ENCODE measurements at places on chromosomes 3 and 15.
A peak's percentile ranks its signal among the peaks of the same experiment; 100 is the strongest.

- DNase-seq = no peak
Observed at GRCh38 chr3:48240000-48240963, 622 bp upstream of the ZNF589 start.

DNA sequence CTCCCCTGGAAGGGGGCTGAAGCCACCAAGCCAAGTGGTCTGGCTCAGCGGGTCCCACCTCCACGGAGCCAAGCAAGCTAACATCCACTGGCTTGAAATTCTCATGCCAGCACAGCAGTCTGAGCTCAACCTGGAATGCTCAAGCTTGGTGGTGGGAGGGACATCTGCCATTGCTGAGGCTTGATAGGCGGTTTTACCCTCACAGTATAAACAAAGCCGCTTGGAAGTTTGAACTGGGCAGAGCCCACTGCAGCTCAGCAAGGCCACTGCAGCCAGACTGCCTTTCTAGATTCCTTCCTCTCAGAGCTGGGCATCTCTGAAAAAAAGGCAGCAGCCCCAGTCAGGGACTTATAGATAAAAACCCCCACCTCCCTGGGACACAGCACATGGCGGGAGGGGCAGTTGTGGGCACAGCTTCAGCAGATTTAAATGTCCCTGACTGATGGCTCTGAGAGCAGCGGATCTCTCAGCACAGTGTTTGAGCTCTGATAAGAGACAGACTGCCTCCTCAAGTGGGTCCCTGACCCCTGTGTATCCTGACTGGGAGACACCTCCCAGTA, 23.2 kb upstream of the IGSF10 start:
- DNase-seq = no peak

DNA sequence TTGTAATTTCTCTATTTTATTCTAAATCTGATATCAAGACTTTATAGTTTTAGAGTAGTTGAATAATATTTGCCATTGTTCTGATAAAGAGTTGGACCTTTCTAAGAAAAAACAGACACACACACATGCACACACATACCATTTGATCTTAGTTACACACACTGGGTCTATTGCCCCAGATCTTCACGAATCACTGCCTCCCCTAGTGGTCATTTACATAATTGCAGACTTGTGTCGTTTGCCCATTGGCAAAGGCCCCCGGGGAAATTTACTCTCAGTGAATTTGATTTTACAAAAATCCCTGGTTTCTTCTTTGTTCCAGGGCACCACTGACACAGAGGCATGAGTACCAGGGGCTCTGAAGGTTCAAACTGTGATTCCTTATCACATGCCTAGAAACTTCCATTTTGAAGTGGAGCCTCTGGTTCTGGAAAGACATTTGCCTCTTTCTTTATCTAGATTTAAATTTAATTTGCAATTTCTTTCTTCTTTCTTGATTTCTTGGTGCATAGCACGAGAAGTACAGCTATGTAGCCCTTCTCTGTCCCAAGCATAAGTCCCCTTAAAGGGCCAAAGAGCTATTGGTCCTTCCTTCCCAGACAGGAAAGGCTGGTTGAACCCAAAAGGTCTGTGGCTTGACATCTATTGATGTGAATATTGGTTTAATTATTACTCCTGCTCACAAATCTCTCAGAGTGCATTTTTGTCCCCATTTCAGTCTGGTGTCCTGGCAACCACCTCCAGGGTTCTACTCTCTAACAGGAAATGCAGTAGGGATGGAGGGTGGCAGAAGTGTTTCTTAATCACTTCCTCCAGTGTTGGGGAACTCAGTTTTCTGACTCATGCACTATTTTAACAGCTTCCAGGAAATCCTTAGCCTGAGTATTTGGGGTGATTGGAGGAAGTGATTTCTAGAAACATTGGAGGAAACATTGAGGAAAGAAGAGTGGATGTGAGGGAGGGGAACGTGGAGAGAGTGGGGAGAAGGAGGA, 32.4 kb upstream of the SLC6A11 start:
- peak; percentile 46 for DNase-seq

- no peak for DNase-seq
Observed at GRCh38 chr3:187746442-187747281, 1.4 kb upstream of the BCL6 start.

- no peak for DNase-seq
Observed at GRCh38 chr3:10280177-10280529, 12.6 kb downstream of the GHRL start.

GRCh38 chr3:30007668-30008067, 598.7 kb upstream of the TGFBR2 start:
- no peak for DNase-seq

DNA sequence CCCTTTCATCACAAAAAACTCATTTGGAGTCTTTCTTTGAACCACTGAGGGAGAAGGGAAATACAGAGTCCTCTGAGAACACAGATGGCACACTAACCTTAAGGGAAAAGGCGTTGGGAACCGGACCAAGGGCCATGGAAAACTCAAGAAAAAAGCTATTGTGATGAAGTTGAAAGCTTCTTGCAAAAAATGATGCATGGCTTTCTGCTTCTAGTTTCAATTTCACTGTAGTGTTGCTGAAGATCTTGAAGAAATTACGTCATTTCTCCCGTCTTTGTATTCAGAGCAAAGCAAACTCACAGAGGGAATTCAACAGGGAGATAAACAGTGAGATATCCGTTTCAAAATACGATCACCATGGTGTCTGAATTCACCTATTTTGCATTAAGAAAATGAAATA, 642.3 kb upstream of the ADAMTS9 start:
- no peak for DNase-seq

DNA sequence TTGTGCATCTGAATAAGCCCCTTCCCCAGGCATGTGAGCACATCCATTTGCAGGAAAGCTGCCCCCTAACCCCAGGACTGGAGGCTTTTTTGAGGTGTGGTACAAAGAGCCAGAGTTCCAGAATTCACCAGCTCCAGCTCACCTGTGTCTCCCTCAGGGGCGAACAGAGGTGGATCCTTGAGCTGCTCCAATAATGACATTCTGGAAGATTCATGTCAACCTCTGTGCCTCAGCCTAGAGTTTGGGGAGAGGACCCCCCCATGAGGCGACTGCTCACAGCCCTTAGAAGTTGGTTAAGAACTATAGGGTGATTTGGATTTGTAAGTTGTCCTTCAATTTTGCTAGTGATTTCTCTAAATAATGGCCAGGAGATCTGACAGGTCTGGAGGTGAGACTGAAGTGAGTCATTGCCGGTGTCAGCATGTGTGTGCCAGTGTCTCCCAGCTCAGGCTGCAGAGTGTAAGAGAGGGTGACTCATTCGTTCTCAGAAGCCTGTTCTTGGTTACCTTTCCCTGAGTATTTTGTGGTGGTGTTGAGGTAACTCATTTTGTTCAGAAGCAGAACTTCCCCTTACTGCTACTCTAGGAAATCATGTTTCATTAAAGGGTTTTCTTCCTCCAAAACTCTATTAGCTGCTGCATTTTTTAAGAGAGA, 136.9 kb upstream of the TOPAZ1 start:
- peak; percentile 87 for DNase-seq

GRCh38 chr3:132499071-132499470, 81.8 kb downstream of the DNAJC13 start:
- DNase-seq = no peak

- DNase-seq = no peak
Observed at GRCh38 chr15:72475674-72476073, 1.5 kb downstream of the ARIH1 start.

DNA sequence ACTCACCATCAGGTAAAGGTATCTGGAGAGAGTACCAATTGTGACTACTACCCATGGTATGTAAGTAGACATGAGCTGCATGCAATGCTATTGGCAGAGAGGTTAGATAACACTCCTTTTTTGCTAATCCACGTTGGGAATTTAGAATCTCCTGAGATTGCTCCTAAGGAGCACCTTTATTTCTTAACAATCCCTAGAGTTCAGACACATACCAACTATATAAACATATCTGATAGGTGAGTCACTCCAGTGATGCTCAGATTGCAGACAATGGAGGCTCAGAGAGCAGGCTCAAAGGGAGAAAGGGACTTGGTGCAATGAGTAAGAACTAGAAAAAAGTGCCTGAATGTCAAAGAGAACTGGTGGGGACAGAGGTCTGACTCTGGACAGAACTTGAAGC, 47.0 kb upstream of the LRRFIP2 start:
- DNase-seq = peak; percentile 7

GRCh38 chr3:171986757-171987518, 52.4 kb upstream of the FNDC3B start:
- no peak for DNase-seq

- DNase-seq = no peak
Observed at GRCh38 chr15:33135355-33135781, 59.1 kb downstream of the FMN1 start.

DNA sequence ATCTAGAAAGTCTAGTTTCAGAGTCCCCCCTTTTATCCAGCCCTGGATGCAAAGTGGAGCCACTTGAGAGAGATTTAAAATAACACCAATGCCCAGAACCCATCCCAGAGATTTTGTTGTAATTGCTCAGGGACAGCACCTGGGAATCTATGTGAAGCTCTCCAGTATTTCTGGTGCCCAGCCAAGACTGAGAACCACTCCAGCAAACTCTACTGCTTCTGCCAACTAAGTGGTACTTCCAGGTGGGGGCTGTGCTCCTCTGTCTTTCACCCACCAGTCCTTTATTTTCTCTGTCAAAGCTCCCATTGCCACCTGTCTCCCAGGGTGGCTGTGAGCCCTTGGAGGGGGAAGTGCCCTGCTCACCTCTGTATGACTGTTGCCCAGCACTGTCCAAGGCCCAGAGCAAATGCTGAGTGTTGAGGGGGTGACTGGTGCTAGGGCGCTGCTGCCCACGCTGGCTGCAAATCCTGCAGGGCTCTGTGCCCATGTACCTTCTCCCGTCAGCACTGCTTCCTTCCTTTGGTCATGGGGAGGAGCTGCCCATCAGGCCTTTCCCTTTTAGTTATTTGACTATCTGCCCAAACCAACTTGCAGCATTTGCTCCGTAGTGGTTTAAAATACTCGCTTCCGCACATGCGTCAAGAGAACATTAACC, 9.4 kb downstream of the CLSTN2 start:
- no peak for DNase-seq

GRCh38 chr15:39680868-39681267, 100.0 kb downstream of the THBS1 start:
- DNase-seq = no peak

- DNase-seq = no peak
Observed at GRCh38 chr15:70786996-70787395, 23.6 kb upstream of the UACA start.

GRCh38 chr3:180176059-180176458, 139.3 kb upstream of the PEX5L start:
- DNase-seq = no peak

DNA sequence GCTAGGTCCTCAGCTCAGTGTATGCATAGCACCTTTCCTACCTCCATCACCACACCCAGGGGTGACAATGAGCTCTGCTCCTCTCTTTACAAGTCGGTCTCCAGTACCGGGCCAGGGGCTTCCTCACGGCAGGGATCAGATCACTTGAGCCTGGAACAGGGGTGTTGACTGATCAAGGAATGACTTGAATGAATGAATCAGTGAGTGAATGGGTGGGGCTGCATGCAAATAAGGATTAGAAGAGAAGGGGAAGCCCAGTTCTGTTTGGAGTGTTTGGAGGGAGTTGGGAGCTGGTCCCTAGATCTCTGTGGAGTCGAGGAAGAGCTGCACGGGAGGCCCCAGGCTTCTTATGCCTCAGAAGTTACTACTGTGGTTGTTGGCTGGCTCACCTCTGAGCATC, 87.0 kb downstream of the TMEM266 start:
- no peak for DNase-seq

GRCh38 chr3:82163907-82164520, 402.6 kb upstream of the GBE1 start:
- DNase-seq = peak; percentile 17

- DNase-seq = no peak
Observed at GRCh38 chr3:84772841-84773240, 185.9 kb upstream of the CADM2 start.

DNA sequence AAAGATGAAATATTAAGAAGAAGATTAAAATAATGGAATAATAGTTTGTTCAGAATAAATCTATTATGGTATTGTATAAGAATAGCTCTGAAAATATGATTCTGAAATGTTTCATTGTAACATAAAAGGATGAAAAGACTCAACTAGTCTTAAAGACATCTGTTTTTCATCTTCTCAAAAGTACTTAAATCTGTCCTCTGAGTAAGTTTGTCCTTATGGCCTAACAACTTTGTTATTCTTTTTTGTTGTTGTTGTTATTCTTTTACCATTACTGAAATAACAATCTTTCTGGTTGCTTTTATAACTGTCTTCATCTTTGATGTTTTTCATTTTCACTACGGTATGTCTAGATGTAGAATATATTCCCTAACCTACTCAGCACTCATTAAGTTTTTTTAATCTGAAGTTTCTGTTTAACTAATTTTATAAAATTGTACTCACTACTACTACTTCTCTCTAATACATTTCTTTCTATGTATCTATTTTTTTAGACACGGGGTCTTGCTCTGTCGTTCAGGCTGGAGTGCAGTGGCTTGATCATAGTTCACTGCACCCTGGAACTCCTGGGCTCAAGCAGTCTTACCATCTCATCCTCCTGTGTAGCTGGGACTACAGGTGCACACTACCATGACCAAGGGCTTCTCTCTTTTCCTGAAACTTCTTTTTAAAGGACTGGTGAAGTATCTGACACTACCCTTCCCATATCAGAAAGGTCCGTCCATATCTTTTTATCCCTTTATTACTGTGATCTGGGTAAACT, 240.7 kb downstream of the PCCB start:
- DNase-seq = no peak

DNA sequence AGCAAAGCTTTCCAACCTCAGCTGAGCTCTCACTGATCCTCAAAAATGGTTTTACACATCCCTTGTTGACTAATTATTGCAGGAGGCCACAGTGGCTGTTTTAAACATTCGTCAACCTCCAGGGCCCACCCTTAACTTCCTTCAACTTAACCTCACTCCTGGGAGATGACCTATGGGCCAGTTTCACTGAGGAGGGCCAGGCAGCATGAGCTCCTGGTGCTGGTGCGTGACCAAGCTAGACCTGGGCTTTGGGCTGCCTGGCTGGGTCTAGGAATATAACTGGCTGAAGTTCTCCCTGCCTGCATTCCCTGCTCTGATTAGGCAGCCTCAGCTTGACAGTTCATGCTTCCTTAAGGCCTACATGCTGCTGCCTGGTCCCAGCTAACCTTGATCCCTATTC, 273.7 kb upstream of the ATP11B start:
- DNase-seq = no peak

DNA sequence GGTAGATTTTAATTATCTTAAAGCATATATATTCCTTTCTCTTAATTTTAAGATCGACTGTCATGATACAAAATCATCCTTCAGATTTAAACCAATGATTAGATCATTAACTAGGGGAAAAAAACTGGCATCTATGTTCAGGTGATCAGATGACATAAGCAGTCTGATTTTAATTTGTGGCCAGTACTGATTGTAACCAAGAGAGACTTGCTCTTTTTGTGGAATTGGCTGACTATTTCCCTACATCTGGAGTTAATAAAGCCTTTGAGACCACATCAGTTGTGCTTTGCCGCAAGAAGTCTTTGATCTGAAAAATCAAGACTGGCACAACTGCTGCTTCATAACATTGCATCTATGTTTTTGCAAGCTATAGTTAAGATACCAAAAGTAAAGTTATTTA, 148.4 kb upstream of the CGNL1 start:
- no peak for DNase-seq

GRCh38 chr15:92657486-92657885, 1.9 kb upstream of the FAM174B start:
- no peak for DNase-seq

GRCh38 chr3:184565421-184566211, 4.0 kb downstream of the EPHB3 start:
- no peak for DNase-seq

GRCh38 chr3:4270720-4271119, 32.4 kb upstream of the SETMAR start:
- peak; percentile 25 for DNase-seq

- DNase-seq = no peak
Observed at GRCh38 chr15:71248386-71248785, 133.1 kb downstream of the THSD4 start.

GRCh38 chr3:102248981-102249705, 185.7 kb upstream of the ZPLD1 start:
- no peak for DNase-seq

Data from GM12865 (cell line).